Suprapubic skin (tissue), 4 donors: ENCODE measurements at places on chromosomes 1 and 21. TPM values are rescaled to one million over a fixed set of nuclear protein-coding genes. Genes with fewer than 3 reads are reported as not detected.

The SEC16B gene
- total RNA-seq: 6.4 TPM

The KRTAP10-10 gene
- 8.0 TPM for total RNA-seq

The IGFN1 gene
- 0.57 TPM for total RNA-seq

The FAM78B gene
- 1.4 TPM for total RNA-seq

The KIF14 gene
- total RNA-seq: 1.6 TPM

The PARK7 gene
- total RNA-seq: 92.2 TPM

The UBXN10 gene
- 1.0 TPM for total RNA-seq

The RIMKLA gene
- 0.93 TPM for total RNA-seq

The PRR9 gene
- 34.6 TPM for total RNA-seq

DNA sequence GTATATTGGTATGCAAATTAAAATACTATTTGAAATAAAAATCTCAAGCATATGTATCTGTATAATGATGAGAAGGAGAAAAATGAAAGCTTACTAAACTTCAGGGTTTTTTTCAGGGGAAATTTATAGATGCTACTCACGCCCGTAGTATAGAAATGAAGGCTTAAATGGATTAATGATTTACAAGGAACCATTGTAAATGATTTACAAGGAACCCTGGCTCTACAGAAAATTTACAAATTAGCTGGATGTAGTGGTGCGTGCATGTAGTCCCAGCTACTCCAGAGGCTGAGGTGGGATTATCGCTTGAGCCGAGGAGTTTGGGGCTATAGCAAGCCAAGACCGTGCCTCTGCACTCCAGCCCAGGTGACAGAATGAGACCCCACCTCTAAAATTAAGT lies 150.5 kb downstream of the PCBP3 start:
- DNase-seq: no peak
- H3K4me1 ChIP-seq: no peaks in the 10 kb centered on the region
- no peak overlapping the region for H3K27ac ChIP-seq
- no peaks in the 10 kb centered on the region for H3K36me3 ChIP-seq

DNA sequence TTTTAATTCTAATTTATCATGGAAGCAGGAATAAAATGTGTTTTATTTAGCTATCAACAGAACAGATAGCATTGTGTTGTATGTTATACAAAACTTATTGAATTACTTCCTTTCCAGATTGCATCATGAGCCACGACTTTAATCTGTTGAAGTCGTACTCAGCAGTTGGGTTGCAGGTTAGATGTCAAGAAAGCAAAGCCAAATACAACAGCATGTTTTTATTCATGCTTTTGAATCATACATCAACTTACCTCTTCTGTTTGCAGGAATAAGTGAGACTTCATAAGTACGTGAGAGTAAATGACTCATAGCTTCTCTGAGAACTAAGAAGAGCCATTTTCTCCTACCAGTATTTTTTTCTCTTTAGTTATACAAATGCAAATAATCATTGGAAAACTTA lies 110.8 kb upstream of the ADGRL4 start:
- no peaks in the 10 kb centered on the region for H3K36me3 ChIP-seq
- H3K4me1 ChIP-seq: no peaks in the 10 kb centered on the region
- DNase-seq: no peak
- H3K27me3 ChIP-seq: no peaks in the 10 kb centered on the region

DNA sequence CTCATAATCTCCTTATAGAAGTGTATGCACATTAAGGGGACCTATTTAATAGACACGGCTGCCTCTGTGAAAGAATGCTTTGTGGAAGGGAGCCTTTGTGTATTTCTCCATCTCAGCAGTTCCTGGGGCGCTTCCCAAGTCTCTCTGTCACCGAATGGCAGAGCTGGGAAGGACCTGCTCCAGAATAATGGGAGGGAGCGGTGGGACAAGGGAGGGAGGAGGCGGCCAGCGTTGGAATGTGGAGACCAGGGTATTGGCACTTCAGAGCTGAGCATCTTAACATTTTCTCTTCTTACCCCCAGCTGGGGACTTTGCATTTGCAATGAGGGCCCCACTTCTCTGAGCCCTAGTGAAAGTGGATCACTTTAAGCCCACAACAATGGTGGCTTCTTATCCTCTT lies 23.9 kb downstream of the CACHD1 start:
- no peak overlapping the region for H3K4me3 ChIP-seq
- H3K4me1 ChIP-seq: peaks cover 33% of the 10 kb centered on the region
- H3K27me3 ChIP-seq: no peaks in the 10 kb centered on the region
- no peak overlapping the region for H3K27ac ChIP-seq
- DNase-seq: no peak

DNA sequence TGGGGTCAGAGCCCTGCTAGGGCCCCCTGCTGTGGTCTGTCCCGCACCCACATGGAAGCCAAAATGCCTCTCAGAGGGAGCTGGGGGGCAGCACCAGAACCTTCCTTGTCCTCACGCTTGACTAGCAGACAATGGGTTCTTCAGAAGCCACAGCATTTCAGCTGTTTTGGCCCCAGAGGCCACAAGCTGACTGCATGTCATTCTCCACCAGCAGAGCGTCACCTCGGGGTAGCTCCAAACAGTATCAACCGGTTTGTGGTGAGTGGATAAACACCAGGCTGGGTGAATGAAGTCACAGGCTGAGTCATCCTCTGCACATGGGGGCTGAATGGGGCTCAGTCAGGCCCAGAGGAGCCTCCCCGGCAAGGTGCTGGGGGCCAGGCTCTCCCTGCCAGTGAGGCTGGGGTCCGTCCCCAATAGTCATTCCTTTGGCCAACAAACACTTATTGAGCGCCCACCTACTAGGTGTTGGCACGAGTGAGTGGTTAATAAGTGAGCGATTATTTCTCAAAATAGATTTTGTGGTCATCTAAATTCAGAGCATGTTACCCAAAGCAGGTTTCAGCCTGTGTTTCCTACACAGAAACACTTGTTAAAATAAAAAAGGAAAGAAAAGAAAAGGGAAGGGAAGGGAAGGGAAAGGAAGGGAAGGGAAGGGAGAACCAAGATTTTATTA lies 9.1 kb downstream of the OLIG1 start:
- H3K27me3 ChIP-seq: peaks cover 43% of the 10 kb centered on the region
- H3K4me3 ChIP-seq: no peak overlapping the region
- no peaks in the 10 kb centered on the region for H3K36me3 ChIP-seq
- no peaks in the 10 kb centered on the region for H3K4me1 ChIP-seq
- no peak overlapping the region for H3K27ac ChIP-seq
- DNase-seq: no peak

DNA sequence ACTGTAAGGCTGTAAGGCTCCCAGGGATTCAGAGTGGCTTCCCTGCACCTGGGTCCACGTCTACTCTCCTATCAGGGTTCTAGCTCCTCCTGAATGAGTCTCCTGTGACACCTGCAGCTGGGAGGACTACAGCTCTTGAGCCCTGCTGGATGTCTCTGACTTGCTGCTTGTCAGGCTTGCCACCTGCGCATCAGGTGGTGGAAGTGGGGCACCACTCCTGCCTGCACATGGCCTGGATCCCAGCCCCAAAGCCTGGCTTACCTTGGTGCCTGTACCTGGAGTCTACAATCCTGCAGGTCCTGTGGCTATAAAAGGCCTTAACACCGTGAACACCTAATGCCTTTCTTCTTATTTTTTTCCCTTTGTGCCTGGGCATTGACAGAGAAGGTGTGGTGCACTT lies 82.2 kb downstream of the FAM78B start:
- H3K27me3 ChIP-seq: no peaks in the 10 kb centered on the region
- peaks cover 14% of the 10 kb centered on the region for H3K4me1 ChIP-seq
- no peak for DNase-seq
- no peak overlapping the region for H3K27ac ChIP-seq

DNA sequence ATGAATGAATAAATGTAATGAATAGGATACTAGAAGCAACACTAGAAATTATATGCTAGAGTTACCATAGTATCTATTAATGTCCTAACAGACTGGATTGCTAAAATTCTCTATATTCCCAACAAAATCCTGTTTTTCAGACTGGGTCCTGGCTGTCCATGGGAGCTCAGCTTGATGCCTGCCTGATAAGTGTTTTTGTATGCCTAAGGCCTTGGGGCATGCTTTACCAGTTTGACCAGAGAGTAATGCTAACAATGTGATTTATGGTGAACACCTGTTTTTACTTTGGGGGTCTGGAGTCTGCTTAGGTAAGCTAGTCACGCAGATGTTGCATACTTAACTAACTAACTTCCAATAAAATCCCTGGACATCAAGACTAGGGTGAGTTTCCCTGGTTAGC lies 318.8 kb upstream of the DEPDC1 start:
- DNase-seq: no peak
- H3K36me3 ChIP-seq: no peaks in the 10 kb centered on the region
- H3K4me1 ChIP-seq: no peaks in the 10 kb centered on the region
- no peaks in the 10 kb centered on the region for H3K27me3 ChIP-seq
- no peak overlapping the region for H3K27ac ChIP-seq

GRCh38 chr1:205709059-205709398 lies 28.7 kb upstream of the SLC45A3 start:
- DNase-seq: no peak
- peaks cover 3% of the 10 kb centered on the region for H3K36me3 ChIP-seq
- no peaks in the 10 kb centered on the region for H3K27me3 ChIP-seq
- no peak overlapping the region for H3K4me3 ChIP-seq
- peaks cover 1% of the 10 kb centered on the region for H3K4me1 ChIP-seq

DNA sequence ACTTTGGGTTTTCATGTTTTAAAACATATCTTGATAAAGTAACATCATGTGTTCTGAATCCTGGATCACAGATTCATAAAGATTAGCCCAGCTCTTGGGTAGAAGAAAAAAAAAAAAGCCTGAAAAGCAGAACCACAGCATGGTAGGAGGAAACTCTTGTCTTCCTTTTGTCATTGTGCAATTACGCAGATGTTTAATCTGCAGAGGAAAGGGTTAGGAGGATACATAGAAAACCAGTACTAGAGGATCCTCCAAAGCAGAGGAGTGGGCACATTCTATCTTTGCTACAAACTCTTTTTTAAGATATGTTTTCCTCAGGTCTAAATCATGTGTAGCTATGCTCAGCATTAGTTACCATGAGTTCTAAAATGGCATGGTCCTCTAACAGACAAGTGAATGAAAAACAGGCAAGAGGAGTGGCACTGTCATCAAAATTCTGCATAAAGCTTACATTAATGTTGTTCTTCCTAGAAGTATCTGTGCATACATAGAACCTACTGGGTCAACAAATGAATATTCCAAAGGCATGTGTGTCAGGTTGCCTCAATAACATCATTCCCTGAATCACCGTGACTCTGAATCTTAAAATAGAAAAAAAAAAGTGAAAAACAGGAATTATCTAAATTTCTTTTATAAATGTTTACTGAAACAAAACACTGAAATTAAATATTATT lies 107.0 kb downstream of the NME7 start:
- H3K36me3 ChIP-seq: no peaks in the 10 kb centered on the region
- no peak overlapping the region for H3K4me3 ChIP-seq
- DNase-seq: no peak
- H3K27ac ChIP-seq: no peak overlapping the region

- no peaks in the 10 kb centered on the region for H3K27me3 ChIP-seq
- H3K4me1 ChIP-seq: peaks cover 21% of the 10 kb centered on the region
- H3K27ac ChIP-seq: no peak overlapping the region
- H3K4me3 ChIP-seq: no peak overlapping the region
- no peak for DNase-seq
Observed at GRCh38 chr1:87149241-87150041, 179.2 kb upstream of the LMO4 start.

- no peaks in the 10 kb centered on the region for H3K36me3 ChIP-seq
- H3K27ac ChIP-seq: no peak overlapping the region
- H3K4me3 ChIP-seq: no peak overlapping the region
- DNase-seq: no peak
Observed at GRCh38 chr1:3409366-3410141, 44.9 kb upstream of the ARHGEF16 start.

DNA sequence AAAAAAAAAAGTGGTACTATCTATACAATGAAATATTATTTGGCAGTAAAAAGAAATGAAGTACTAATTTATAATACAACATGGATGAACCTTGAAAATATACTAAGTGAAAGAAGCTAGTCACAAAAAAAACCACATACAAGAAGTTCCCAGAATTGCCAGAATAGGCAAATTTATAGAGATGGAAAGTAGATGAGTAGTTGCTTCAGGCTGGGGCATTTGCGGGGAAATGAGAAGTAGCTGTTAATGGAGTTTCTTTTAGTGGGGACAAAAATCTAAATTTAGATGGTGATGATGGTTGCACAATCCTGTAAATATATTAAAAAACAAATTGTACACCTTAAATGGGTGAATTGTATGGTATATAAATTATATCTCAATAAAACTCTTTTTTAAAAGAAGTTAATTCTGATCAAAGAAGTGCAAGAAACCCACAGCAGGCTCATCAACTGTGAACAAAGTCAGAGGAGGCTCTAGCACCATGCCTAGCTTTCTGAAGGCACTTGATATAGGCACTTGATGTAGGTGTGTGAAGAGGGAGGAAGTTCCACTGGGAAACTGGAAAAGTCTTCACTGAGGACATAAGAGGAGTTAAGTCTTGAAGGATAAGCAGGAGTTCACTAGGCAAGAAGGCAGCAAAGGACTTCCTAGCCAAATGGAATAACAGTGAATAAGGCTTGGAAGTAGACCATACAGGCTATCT lies 52.5 kb downstream of the DMAP1 start:
- no peak for DNase-seq
- H3K27ac ChIP-seq: no peak overlapping the region
- H3K4me1 ChIP-seq: peaks cover 22% of the 10 kb centered on the region

DNA sequence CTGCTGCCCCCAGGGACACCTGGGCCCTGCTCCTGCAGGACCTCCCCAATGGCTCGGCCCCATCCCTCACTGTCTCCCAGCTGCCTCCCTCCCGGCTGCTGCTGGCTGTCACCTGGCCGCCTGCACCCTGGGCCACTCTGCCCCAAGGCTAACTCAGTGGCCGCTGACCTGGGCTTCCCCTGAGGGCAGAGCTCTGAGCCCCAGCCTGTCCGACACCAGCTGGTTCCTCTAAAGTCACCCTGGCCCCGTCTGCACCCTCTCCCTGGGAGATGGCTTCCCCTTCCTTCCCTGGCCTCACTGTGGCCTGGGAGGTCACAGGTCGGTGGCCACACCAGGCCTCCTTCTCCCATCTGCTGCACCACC lies 15.0 kb downstream of the ITGB2 start:
- H3K27me3 ChIP-seq: peaks cover 4% of the 10 kb centered on the region
- no peaks in the 10 kb centered on the region for H3K36me3 ChIP-seq

DNA sequence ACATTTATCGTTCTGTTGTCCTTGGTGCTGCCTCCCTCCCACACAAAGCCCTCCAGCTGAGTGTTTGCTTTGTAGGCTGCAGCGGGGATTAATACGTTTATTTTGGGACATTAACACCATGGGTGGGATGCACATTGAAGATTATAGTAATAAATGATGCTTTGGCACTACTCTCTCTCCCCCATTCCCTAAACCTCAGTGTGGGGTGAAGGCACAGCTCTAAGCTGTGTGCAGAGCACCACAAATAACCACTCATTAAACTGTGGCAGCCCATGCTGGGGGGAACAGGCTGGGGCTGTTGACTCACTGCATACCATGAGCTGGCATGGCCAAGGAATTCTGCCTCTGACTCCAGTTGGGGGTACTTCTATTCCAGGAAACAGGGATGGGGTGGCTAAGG lies 7.7 kb downstream of the PCP4L1 start:
- no peak overlapping the region for H3K4me3 ChIP-seq
- H3K36me3 ChIP-seq: no peaks in the 10 kb centered on the region
- peaks cover 4% of the 10 kb centered on the region for H3K27me3 ChIP-seq
- DNase-seq: no peak
- peaks cover 6% of the 10 kb centered on the region for H3K4me1 ChIP-seq
